ENCODE measurements at places on chromosomes 6 and 20. TPM values are rescaled to one million over a fixed set of nuclear protein-coding genes. Genes with fewer than 3 reads are reported as not detected.

Gene EFCAB8
- total RNA-seq, result 0.87 TPM

- DNase-seq, result no peak
These were observed 215.2 kb downstream of the PTPRK start for GRCh38 chr6:128305228-128305627.

Gene SLC17A2
- not detected for total RNA-seq

DNA sequence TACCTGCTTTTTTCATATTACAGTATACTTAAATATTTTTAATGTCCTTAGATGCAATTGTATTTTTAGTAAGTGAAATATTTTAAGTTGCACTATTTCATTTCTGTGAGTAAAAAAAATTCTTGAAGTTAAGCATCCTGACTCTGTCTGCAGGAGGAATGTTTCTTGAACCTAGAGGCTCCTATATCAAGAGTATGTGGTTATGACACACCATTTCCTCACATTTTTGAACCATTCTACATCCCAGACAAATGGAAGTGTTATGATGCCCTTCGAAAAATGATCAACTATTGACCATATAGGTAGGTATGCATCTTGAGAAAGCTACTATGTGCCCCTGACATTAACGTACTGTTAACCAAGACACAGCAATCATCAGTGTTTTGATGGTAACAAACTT is 237.0 kb downstream of the BCKDHB start:
- no peak for DNase-seq

- no peak for DNase-seq
These were observed 44.7 kb upstream of the SIRPG start for GRCh38 chr20:1702328-1702727.

Gene TAGAP
- 4.8 TPM for total RNA-seq

GRCh38 chr20:21836346-21836745 is 130.9 kb downstream of the PAX1 start:
- DNase-seq, result no peak

- DNase-seq, result peak; percentile 40
These were observed at the start of gene STMND1 for GRCh38 chr6:17101422-17102257. Gene STMND1, plus strand, starts transcription at chr6:17102050. Its CDS starts 208 bp downstream, at chr6:17102258.

GRCh38 chr6:24274441-24275083 is 83.3 kb downstream of the DCDC2 start:
- no peak for DNase-seq

DNA sequence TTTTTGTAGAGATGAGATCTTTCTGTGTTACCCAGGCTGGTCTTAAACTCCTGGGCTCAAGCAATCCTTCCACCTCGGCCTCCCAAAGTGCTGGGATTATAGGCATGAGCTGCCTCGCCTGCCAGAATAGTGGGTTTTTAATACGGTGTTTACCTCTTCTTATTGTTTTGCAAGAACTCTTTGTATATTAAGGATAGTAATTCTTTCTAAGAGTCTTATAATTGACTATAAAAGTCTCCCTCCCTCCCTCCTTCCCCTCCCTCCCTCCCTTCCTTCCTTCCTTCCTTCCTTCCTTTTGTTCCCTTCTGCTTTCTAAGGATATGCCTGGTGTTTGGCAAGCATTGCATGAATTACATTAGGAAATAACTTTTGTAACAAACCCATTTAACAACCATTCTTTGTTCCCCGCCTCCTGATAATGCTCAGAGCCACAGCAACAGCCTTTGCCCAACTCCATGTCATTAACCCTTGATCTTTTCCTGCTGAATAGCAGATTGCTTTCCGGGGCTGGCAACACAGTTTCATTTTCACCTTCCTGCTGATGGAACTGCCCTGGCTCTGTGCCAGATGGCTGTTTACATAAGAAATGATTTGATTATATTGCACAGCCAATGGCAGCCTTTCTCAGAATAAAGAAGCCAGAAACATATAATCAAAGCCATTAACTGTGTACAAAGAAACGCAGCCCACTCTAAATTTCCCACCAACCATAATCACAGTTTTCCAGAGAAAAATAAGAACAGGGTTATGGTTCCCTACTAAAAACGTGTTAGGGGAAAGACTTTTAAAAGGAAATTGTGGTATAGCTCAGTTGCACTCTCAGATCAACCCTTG is 143.7 kb upstream of the PTPN1 start:
- DNase-seq, result peak; percentile 70

DNA sequence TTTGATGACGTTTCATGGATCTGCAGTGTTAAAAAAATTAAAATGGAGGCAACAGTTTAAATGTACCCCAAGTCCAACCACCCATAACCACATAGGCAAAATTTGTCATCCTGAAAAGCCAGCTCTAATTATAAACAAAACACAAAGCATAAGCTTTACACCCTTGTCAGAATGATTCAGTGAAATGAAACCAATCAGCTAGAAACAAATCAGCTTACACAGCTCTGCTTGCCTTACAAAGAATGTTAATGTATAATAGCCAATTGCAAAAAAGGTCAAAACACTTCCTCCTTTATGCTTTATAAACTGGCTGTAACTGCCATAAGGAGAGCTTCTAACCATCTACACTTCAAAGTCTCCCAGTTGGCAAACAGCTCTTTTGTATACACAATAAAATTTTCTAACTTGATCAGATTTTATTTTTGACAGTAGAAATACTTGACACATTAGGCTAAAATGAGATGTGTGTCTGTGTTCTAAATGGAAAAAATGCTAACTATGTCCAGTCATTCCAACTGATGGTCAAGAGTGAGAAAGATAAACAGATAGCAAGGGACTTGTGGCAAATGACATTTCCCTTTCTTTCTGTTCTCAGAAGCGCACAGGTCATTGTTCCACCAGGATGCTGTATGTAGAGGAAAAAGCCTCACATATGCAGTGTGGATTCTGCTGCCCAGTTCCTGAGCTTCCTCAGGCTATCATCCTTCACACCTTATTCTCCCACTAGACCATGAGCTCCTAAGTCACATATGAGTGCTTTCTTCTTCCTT is 344.3 kb upstream of the ID4 start:
- DNase-seq, result no peak

DNA sequence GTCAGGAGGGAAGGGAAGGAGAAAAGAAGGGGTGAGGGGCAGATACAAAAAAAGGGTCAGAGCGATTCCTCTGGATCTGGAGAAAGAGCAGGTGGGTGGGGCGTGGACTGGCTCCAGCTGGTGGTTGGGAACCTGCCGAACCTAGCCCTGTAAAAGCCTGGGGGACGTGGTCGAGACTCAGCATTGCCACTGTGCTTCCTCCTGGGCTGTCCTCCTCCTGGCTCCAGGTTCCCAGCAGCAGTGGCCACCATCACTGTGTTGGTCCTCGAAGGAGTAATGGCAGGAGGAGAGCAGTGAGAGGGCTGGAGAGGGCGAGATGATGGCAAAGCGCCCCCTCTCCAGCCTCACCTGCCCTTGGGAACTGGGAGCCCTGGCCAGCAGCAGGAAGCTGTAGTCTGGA is 3.5 kb upstream of the RAET1L start:
- DNase-seq, result peak; percentile 46

Gene TFAP2D
- total RNA-seq, result not detected

DNA sequence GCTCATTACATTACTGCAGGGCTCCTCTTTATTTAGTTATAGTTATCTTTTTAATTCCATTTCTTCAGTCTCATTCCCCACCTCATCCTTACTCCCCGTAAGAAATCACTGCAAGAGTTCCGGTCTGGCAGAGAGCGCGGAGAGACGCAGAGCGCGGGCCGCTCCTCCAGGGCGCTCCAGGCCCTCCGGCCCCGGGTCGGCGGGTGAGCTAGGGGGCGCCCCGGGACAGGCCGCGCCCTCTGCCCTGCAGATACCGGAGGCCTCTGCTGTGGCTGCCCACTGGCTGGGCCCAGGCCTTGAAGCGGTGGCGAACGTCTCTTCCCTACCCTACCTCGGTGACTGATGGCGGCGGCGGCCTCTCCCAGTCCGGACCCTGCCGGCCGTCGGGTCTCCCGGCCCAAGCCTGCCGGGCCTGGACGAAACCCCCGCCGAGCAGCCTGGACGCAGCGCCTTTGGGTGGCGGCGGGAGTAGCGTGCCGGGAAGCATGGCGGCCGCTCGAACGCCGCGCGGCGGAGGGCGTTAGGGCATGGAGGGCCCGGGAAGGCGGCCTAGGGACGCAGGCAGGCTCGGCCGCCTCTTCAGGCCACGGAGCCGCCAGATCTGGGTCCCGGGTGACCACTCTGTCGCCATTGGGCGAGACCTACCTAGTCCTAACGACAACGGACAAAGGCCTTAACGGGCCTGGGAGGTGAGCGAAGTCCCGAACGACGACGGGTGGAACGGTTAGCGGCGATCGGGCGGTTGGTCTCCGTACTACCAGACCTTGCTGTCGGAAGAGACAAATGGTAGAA is 16.4 kb upstream of the HMGN4 start:
- DNase-seq, result peak; percentile 58

GRCh38 chr6:46491628-46492547 is 639 bp upstream of the RCAN2 start:
- DNase-seq, result peak; percentile 32

DNA sequence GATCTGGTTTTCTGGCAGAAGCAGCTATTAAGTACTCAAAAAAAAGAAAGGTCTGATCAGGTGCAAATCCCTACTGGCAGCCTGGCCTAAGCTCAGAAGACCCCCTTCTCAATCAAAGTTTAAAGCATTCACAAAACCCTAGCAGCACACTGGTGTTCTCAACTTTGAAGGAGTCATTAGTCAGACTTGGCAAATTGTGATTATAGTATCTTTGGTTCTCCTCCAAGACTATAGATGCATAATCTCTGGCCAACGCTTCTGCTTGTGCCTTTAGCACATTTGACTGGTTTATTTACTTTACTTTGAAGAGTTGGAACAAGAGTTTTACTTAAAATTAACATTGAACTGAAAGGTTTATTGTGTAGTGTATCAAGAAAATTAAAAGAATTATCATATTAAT is 248.9 kb downstream of the PTPRK start:
- DNase-seq, result no peak

DNA sequence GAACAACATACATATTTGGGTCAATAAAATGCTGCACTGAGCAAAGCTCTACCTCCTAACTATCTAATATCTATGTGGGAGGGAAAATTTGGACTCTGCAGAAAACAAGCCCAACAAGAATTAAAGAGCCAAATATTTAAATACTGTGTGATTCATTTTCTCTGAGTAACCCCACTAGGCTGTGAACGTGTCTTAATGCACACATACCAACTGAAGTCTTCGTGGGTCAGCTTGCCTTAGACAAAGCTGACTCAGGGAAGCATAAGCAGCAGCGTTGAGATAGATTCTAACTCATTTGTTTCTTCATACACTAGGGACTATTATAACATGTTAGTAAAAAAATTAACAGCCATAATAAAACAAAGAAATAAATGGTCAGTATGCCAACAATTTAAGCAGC is 114.3 kb downstream of the GJA1 start:
- no peak for DNase-seq

GRCh38 chr6:22353101-22353500 is 56.3 kb upstream of the PRL start:
- DNase-seq, result no peak

- DNase-seq, result no peak
These were observed 38.9 kb upstream of the SAYSD1 start for GRCh38 chr6:39153766-39154397.

Gene ZGPAT
- total RNA-seq, result 55.5 TPM

Gene SYCP2
- total RNA-seq, result 4.8 TPM
